Metanephros (tissue), 2 donors: ENCODE measurements at places on chromosomes 2 and 18. TPM values are rescaled to one million over a fixed set of nuclear protein-coding genes. Genes with fewer than 3 reads are reported as not detected.

The CDK15 gene
- total RNA-seq = 1.3 TPM

The SLC11A1 gene
- total RNA-seq = 15.5 TPM

The MC4R gene
- total RNA-seq = not detected

The CRYGC gene
- total RNA-seq = not detected

The NEU4 gene
- total RNA-seq = 0.99 TPM

The SFT2D3 gene
- total RNA-seq = 8.6 TPM

The QPCT gene
- 12.2 TPM for total RNA-seq

The TYMS gene
- 42.2 TPM for total RNA-seq

The AQP12B gene
- 0.58 TPM for total RNA-seq

The GPR75 gene
- 1.6 TPM for total RNA-seq
